ENCODE measurements at places on chromosomes 3 and 15.

GRCh38 chr3:136653628-136654027 is 98.5 kb downstream of the STAG1 start:
- no peak for DNase-seq

- no peak for DNase-seq
Measured at GRCh38 chr3:149224736-149225594, 3.3 kb upstream of the CP start.

DNA sequence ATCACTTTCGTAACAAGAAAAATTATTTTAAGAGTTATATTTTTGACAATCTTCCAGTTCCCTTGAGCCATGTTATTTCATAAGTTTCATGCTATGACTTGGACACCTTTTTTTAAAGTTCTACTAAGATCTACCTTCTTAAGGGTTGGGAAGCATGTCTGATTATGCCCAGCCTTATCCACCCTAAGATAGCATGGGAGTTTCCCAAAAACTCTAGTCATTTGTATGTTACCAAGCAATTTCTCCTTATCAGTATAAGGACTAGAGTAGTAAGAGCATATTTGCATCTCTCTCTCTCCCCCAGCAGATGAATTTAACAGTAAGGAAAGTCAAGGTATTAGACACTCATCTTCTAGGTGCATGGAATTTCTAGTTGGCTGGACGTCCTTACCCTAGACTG is 85.1 kb upstream of the NTRK3 start:
- DNase-seq, result no peak

DNA sequence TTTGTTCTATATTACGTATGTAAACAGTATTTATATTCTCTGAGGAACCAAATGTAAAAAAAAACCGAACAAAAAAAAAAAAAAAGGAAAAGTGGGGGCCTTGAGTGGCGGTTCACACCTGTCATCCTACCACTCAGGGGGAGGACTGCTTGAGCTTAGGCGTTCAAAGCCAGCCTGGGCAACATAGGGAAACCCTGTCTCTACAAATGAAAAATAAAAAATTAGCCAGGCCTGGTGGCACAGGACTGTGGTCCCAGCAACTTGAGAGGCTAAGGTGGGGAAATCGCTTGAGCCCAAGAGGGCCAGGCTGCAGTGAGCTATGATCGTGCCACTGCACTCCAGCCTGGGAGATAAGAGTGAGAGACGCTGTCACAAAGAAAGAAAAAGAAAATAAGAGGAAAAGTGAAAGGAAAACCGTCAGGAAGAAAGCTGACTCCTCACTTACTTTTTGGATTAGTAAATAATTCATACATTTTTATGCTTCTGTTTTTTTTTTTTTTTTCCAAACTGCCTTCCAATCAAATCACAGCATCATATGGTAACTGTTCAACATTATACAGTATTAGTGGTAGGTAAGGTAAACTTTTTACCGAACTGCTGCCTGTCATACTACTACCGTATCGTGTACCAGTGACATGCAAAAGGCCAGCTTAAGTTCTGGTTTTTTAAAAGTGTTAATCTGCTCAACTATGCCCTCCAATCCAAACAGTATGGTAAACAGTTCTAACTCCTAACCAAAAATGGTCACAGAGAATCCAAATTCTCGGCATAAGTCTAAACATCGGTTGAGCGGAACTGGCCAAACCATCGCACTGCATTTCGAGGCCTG is 1.2 kb downstream of the PHC3 start:
- DNase-seq, result no peak

- DNase-seq, result no peak
Measured at GRCh38 chr3:62209101-62209500, 164.2 kb downstream of the FEZF2 start.

GRCh38 chr3:126851382-126851781 is 131.5 kb upstream of the PLXNA1 start:
- DNase-seq, result no peak

GRCh38 chr3:101779822-101780381 is 891 bp downstream of the NXPE3 start:
- DNase-seq, result no peak

DNA sequence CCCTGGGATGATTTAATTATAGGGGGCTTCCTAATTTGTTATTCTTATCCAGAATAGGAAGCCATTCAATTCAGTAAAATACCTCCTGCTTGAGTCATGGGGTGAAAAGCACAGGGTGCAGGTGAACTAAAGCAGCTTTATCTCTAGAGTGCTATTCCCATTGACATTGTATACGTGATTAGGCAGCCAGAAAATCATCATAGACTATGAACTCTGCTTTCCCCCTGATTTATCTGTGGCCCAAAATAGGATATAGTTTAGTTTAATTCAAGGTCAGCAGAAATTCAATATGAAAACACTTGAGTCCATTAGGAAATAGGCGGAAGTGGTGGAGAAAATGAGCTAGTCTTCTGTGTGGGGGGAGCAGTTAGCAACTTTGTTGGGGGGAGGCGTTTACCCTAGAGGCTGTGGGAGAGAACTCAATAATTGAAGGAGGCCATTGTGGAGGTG is 18.2 kb upstream of the PRKCI start:
- DNase-seq, result no peak

- DNase-seq, result peak; percentile 53
Measured at GRCh38 chr15:85667491-85668424, 127.0 kb downstream of the KLHL25 start.

- no peak for DNase-seq
Measured at GRCh38 chr3:25457671-25458419, 29.8 kb downstream of the RARB start.

DNA sequence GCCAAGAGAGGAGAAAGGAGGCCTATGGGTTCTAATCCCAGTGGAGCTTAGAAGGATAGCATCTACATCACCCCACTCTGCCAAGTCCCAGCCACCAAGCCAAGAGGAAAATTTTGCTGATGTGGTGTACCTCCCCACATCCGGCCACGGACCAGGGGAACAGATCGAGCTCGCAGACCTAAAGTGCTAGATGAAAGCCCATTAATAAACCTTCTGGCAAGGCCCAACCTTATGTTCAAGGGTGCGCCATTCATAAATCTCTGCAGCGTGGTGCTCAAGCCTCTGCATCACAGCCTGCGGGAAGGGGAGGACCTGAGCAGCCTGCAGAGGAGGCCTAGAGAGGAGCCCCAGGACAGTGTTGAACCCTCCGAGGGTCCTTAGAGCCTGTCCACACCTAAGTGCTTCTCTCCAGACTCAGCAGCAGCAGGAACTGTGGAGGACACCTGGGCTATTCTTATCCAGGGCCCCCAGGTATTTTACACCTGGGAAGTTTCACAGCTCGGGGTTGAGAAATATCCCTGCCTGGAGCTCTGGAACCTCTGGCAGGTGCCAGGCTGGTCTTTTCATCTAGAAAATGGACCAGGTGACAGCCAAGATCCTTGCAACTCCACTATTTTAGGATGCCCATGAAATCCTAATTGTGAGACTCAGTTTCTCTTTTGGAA is 68.0 kb downstream of the MRPL46 start:
- DNase-seq, result no peak

GRCh38 chr15:78210349-78210717 is 24.0 kb downstream of the ACSBG1 start:
- no peak for DNase-seq

GRCh38 chr3:121914081-121914998 is 20.1 kb downstream of the SLC15A2 start:
- DNase-seq, result no peak

DNA sequence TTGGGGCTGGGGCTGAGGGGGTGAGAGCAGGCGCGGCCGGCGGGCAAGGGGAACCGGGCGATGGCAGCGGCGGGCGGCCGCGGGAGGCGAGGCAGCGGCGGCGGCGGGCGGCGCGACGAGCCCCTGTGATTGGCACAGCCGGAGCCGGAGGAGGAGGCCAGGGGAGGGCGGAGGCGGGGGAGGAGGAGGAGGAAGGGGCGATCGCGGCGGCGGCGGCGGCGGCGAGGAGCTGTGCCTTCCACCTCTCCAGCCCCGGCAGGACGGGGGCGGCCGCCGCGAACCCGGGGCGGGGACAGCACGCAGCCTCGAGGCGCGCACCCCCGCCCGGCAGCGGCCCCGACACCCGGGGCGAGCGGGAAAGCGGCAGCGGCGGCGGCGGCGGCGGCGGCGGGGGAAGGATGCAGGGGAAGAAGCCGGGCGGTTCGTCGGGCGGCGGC is at the start of gene SLCO3A1:
TSS of gene SLCO3A1 (plus strand) at position 198 of the 437 bp plus-strand sequence.
- DNase-seq, result peak; percentile 41

GRCh38 chr15:67967871-67968431 is 86.2 kb upstream of the PIAS1 start:
- DNase-seq, result no peak

DNA sequence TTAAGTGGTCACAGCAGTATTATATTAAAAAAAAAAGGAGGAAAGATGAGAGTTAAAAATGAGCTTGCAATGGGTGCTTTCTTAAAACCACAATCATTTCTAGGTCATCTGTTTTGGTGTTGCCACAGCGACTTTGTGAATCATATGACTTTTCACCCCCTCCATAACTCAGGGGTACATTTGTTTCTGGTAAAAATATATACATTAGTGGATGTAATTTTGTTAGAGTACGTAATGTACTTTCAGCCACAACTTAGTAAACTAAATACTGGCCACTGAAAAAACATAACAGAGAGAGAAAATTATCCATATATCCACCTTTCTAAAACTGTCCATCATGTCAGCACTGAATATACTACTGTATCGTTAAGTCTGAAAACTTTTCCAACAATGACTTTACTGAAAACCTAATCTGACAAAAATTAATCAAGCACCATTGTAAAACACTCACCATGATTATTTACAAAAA is 3.4 kb downstream of the ANKRD28 start:
- DNase-seq, result no peak

DNA sequence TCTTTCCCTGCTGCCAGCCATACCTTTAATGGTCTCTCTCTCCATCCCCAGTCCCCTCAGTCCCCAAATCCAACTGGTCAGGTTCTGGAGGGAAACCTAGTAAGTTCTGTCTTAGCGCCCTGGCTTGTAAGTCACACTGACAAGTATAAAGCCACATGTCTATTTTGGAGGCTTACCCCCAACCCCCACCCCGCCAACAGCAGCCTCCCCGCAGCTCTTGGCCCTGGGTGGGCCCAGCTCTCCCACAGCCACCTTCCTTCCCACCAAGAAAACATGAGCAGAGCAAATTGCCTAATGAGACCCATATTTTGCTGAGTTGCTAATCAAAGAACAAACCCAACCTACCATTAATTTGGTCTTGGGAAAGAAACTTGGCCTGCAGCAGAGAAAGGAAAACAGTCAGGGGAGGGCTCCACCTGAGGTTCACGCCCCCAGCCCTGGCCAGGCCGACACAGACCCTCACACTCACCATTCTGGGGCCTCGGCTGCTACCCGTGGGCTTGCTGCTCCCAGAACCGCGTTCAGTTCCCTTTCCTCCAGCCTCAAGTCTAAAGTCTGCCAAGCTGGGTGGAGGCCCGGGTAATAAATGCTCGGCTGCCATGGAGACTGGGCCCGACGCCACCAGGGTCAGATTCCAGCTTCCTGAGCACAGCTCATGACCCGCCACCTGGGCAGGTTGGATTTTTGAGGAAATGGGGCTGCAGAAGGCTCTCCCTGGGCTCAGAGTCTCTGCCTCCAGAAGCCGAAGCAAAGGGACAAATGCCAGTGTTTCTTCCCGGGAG is at the start of gene CALML4:
TSS of gene CALML4 (minus strand) at position 557 of the 782 bp plus-strand sequence. CDS start at position 472, 85 bp downstream.
- no peak for DNase-seq

GRCh38 chr3:135231737-135232136 is 436.7 kb downstream of the EPHB1 start:
- no peak for DNase-seq

- no peak for DNase-seq
Measured at GRCh38 chr3:172036541-172037215, 2.7 kb upstream of the FNDC3B start.

DNA sequence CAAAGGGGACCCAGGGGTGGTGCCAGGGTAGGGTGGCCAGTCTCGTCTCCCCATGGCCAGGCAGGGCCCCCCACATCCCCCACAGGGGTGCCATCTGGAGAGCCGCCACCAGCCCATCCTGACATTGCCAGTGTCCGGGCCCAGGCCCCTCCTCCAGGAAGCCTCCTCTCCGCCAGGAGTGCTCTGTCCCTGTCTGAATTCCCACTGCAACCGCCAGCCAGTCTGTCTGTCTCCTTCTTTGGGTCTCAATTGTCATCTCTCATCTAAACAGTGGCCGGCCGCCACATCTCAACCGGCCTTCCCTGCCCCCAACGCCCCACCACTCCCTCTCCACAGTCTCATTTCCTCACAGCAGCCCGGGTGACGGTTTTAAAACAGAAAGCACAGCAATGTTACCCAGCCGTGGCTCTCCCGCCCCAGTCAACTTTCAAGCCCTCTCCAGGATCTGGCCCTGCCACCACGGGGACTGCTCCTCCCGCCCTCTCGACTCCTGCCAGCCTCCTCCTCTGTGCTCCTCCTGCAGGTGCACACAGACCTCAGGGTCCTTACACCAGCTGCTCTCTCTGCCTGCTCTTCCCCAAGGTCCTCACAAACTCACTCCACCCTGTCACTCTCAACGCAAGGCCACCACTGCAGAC is 57.0 kb downstream of the IQSEC1 start:
- DNase-seq, result peak; percentile 16

GRCh38 chr3:132159145-132159544 is 124.3 kb upstream of the CPNE4 start:
- no peak for DNase-seq

GRCh38 chr15:68258692-68259091 is 18.9 kb upstream of the FEM1B start:
- DNase-seq, result no peak

DNA sequence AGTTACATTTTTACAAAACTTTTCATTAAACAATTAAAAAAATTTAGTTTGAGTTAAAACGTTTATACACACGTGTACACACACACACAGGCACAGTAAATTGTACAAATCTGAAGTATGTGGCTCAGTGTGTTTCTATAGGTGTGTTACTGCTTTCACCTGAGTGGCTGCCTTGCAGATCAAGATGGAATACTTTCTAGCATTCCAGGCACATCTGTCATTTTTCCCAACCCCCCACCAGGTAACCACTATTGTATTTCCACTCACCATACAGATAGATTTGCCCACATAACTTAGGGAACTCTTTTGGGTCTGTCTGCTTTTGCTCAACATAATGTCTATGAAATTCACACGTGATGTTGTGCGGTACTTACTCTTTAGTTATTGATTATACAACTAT is 141.1 kb downstream of the PTPRG start:
- no peak for DNase-seq

DNA sequence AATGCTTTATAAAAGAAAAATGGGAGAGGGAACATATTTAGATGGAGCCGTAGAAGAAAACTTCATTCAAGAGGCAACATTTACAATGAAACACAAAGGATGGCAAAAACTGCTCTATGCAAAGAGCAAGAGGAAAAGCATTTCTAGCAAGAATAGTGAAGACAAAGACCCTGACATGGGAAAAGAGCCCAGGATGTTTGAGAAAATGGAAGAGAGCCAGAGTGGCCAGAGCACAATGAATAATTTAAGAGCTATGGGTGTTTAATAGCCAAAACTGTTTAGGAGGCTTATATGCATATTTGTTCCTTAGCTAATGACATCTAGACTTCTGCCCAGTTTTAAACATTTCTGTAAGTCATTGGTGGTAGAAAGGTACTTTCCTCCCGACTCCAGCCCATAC is 25.4 kb upstream of the SEMA6D start:
- DNase-seq, result no peak

Measured in activated CD4-positive, CD25-positive, alpha-beta regulatory T cell treated with anti-CD3 and anti-CD28 coated beads, Interleukin-2, amount 50 U/mL, for 16 hours (primary cell).